ENCODE measurements at places on chromosomes 13 and 19.

DNA sequence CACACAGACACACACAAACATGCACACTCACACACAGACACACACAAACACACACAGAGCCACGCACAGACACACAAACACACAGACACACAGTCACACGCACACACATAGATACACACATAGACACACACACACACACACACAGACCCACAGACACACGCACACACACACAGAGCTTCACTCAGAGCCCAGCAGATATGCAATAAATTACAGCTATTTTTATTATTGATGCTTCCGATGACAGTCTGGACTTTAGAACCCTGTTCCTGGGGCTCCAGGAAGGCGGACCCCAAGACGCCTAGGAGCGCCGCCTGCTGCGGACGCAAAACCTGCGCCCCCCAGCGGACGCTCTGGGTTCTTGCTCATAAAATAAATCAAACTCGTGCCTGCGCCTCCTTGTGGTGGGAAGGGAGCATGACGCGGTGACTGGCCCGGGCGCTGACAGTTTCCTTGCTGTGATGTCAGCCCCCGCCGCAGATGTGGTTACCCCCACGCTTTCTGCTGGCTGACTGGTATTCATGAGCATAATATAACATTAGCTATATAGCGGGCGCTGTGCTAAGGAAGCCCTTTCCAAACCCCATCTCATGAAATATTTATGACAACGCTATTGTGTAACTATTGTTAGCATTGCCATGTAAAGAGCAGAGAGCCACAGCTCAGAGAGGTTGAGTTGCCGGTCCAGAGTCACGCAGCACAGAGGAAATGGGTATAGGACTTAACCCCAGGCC is 64.4 kb upstream of the TM9SF2 start:
- no peak for DNase-seq

GRCh38 chr13:92739306-92739818 is 487.2 kb upstream of the GPC6 start:
- no peak for DNase-seq

DNA sequence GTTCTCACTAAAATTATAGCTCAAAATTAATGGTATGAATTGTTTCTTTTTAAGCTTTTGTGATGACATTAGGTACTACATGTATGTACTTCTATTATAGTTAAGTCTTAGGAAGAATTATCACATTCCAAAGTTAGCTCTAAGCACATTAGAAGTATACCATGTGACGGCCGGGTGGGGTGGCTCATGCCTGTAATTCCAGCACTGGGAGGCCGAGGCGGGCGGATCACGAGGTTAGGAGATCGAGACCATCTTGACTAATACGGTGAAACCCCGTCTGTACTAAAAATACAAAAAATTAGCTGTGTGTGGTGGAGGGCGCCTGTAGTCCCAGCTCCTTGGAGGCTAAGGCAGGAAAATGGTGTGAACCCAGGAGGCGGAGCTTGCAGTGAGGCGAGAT is 1265.1 kb upstream of the SPRY2 start:
- no peak for DNase-seq

DNA sequence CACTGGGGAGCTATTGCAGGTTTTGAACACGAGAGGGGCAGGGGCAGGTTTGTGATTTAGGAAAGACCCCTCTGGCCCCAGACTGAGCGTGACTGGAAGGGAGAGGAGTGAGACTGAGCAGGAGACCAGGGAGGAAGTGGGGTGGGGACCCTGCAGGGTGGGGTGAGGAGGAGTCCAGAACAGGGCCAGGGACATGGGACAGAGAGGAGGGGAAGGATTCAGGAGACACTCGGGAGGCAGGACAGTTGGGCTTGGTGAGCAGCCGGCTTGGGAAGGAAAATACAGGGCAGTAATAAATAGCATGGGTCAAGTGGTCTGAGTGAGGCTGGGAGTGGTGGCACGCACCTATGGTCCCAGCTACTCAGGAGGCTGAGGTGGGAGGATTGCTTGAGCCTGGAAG is 9.4 kb downstream of the FOSB start:
- no peak for DNase-seq

- no peak for DNase-seq
Measured at GRCh38 chr13:75792526-75793187, 156.5 kb downstream of the LMO7 start.

- no peak for DNase-seq
Measured at GRCh38 chr13:102907886-102908515, 62.2 kb downstream of the ERCC5 start.

- DNase-seq: no peak
Measured at GRCh38 chr13:91045351-91046034, 302.0 kb upstream of the MIR17HG start.

- DNase-seq: no peak
Measured at GRCh38 chr13:45372189-45373161, 31.5 kb upstream of the TPT1 start.

All from DMS79 treated with DMSO at 0.1 percent for 48 hours (cell line).